ENCODE measurements at places on chromosomes 12 and 14.

- no peak for DNase-seq
Measured at GRCh38 chr12:114409852-114410600, 4.1 kb upstream of the TBX5 start.

DNA sequence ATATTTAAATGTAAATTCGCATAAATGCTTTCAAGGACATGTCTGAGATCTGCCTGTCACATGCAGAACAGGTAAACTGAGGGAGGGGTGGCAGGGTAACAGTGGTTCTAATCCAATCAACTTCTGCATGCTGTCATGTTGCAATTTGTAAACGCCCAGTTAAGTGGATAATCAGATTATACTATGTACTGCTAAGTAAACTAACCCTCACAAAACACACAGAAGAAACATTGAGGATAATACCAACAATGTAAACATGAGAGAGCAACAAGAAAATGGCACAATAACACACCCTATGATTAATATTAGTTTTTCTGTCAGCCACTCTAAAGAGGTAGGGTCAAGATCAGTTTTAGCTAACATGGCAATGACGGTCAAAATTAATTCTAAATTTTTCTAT, 123.7 kb downstream of the KIF21A start:
- DNase-seq: no peak

DNA sequence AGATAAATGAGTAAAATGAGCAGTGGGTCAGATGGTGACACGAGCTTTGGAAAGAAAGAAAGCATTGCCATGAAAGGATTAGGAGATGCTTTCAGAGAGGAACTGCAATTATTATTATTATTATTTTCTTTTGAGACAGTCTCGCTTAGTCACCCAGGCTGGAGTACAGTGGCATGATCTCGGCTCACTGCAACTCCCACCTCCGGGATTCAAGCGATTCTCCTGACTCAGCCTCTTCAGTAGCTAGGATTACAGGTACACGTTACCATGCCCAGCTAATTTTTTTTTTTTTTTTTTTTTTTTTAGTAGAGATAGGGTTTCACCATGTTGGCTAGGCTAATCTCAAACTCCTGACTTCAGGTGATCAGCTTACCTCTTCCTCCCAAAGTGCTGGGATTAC, 77.4 kb downstream of the ST8SIA1 start:
- no peak for DNase-seq

DNA sequence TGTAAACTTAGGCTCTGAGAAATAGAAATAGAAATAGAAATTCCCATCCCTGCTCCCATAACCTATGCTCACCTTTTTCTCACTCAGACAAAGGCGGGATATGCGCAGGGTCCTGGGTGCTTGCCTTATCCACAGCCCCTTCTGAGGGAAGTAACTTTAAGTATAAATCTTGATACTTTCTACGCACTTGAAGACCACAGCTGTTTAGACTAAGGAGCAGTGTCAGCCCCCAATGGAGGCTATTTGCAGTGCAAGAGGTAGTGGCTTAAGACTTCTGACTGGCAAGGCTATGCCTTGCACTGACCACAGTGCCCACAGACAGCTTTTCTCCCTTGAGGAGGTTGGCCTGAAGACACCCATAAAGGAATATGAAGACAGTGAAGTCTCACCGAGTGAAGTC, 35.2 kb downstream of the ASCL1 start:
- no peak for DNase-seq

DNA sequence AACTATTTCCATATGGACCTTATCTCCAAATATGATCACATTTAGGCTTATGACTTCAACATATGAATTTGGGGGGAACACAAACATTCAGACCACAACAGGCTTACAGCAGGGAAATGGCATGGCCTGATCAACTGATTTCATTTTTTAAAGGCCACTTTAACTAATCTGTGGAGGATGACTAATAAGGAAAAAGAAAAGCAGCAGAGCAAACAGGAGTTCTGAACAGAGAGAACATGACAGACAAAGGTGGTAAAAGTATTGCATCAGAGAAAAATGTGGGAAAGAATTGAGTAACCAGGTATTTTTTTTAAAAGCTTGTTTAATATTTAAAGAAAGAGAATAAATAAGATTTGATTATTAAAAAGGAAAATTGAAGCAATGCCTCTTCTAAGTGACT, 366.1 kb upstream of the TMPO start:
- DNase-seq: no peak

- no peak for DNase-seq
Measured at GRCh38 chr14:87081004-87081403, 912.0 kb downstream of the GALC start.

DNA sequence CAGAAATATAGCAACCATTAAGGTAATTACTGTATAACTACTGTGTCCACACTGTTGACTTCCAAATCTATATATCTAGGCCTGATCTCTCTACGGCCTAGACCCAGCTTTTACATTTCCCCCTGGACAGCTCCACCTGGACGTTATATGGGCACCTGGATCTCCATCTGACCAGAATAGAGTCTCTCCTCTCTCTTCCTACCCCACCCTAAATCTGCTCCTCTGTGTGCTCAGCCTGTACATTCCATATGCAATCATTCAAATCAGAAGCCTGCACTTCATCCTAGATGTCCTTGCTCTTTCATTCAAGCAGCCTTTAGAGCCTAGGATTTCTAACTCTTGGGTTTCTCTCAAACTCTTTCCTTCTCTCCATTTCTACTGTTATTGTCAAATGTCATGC, 255.0 kb downstream of the PAX9 start:
- no peak for DNase-seq

- no peak for DNase-seq
Measured at GRCh38 chr12:76940671-76941445, 62.0 kb upstream of the CSRP2 start.

DNA sequence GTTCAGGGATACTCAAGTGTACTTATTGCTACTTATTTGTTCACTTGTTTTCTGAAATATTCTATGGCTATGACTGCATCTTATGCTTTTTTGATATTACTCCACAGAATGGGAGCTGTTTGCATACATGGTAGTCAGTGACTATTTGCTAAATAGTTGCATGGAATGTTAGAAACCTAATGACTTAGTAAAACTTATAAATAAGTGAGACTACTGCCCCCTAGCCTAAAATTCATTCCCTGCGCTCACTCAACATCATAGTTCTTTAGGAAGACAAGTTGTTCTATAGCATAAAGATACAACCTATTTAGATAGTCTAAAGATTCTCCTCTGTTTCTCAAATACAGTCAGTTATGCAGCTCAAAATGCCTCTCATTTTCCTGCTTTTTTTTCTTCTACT, 305.5 kb downstream of the CEP128 start:
- DNase-seq: no peak

DNA sequence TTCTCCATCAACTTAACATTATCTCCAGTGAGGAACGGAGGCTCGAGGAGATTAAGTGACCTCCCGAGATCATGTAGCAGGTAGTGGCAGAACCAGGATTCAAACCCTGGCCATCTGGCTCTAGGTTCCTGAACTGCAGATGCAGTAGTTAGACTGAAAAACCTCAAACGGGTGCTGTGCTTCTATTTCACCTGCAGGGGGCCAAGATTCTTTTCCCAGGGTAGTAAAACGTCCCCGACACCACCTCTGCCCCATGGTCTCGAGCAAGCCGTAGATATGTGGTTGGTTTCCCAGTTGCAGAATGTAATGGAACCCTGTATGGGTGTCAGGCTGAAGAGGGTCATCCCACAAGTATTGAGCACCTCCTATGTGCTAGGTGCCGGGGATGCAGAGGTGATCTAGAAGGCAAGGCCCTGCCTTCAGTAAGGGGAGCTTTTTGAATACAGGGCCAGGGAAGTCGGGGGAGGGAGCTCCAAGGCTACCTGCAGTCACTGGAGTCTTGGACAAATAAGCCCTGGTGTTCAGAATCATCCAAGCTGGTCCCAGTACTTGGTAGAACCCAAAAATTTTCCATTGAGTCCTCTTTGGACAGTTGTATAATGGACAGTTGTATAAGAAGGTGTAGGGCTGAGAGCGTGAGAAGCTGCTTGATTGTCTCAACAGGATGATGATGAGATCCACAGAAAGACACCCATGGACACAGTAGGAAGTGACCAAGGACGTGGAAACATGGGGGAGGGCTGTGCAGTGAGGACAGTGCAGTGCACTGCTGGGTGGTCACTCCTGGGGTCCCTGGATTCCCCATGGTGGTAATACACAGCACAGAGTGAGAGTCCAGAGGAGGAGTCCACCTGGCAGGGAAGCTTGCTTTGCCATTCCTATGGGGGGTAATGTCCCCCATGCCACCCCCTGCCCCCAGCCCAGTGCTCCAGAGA, 197.2 kb downstream of the CHST11 start:
- no peak for DNase-seq

- no peak for DNase-seq
Measured at GRCh38 chr12:86526060-86526595, 269.9 kb upstream of the MGAT4C start.

Measured in kidney capillary endothelial cell (primary cell).